ENCODE measurements at places on chromosomes 7 and 10. TPM values are rescaled to one million over a fixed set of nuclear protein-coding genes. Genes with fewer than 3 reads are reported as not detected.

- no peak for DNase-seq
These were observed 118.7 kb upstream of the PTN start for GRCh38 chr7:137462074-137462715.

GRCh38 chr7:140294454-140294853, 103.9 kb downstream of the SLC37A3 start:
- no peak for DNase-seq

- no peak for DNase-seq
These were observed 517.3 kb downstream of the GRID1 start for GRCh38 chr10:85849315-85849714.

DNA sequence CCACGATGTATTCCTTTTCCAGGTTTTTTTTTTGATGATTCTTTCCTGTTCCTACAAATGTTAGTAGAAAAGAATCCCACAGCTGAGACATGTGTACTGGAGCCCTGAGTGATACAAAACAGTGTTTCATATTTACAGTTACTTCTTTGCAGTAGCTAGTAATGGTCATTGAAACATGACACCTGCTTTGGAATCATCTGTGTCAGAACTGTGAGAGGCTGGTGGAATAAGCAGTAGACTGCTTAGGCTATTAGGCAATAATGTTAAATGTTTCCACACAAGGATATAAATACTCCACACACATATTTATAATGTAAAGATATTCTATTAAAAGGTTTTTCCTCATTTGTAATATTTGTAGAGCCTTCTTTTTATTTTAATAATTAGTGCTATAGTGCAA, 394.0 kb downstream of the THSD7A start:
- DNase-seq, result no peak

GRCh38 chr7:84705706-84706105, 481.1 kb downstream of the SEMA3D start:
- DNase-seq, result no peak

DNA sequence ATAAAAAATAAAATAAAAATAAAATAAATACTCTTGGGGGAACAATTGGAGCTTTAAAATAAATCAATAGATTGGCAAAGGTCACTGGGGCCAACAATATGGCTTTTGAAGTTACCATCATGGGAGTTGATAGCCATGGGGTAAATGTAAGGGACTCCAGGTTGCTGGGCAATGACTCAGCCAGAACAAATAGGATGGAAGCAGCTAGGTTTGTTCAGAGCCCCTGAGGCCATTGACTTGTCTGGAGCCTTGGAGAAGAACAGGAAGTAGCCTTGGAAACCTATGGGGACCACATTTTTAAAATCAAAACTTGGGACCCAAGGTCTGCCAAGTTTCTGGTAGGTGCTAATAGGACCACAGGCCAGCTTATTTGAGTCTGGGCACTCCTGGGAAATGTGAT, 20.2 kb upstream of the FRA10AC1 start:
- DNase-seq, result no peak

DNA sequence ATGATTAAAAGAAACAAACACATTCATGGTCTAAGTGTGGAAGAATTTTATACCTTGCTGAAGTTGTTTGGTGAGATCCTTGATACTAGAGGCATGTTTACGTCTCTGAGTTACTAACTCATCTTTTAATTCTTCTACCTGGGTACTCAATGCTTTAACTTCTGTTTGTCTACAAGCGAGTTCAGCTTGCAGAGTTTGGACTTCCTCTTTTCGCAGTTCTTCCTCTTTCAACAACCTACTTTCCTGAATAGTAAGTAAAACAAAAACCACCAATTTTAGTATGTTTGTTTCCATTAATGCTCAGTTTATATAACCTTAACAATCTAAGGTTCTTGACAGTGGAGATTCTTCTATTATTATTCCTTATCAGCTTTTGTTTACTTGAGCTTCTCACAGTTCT, 42.9 kb downstream of the CCDC186 start:
- DNase-seq, result no peak

NKX6-2 gene
- total RNA-seq, result not detected

ARHGAP22 gene
- total RNA-seq, result 4.6 TPM

MIOS gene
- total RNA-seq, result 42.5 TPM

UNCX gene
- total RNA-seq, result not detected

Measured in body of pancreas (tissue), 4 donors.